Stimulated activated CD8-positive, alpha-beta memory T cell treated with anti-CD3 and anti-CD28 coated beads, Interleukin-4, amount 100 ng/mL, for 48 hours (primary cell): ENCODE measurements at places on chromosomes 13 and 19.

GRCh38 chr13:112194579-112194978 lies 127.6 kb downstream of the SOX1 start:
- DNase-seq: no peak

- no peak for DNase-seq
Observed at GRCh38 chr13:58729361-58729760, 1097.8 kb downstream of the PCDH17 start.

DNA sequence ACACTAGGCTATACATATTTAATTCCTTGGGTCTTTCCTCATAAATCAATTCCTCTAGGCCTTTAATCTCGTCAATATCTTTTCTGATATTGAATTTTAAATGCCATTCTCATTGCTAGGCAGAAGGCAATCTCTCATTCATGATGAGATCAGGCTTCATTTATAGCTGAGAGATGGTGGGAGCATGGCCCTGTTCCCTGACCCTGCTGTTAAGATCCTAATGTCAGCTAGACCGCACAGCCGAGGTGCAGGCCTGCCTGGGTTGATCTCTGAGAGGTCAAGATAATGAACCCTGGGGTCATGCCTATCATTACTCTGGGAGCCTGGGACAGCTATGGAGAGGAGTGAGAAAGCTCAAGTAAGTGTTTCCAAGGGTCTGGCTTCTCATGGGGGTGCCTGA lies 253.8 kb downstream of the DNAJC15 start:
- no peak for DNase-seq

- no peak for DNase-seq
Observed at GRCh38 chr13:60590800-60591747, 194.1 kb downstream of the TDRD3 start.

DNA sequence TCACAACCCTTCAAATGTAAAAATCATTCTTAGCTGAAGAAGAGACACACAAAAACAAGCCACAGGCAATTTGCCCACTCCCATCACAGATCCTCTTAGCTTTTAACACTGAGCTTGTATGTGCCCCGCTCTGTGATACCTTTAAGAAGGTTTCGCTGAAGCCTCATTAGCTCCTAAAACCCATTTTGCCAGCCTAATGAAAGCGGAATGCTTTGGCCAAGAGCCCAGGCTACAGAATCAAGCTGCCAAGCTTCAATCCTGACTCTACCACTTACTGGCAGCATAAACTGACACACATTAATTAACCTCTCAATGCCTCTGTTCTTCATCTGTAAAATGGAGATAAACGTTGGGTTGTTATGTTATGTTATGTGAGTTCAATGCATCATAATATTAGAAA lies 10.5 kb downstream of the ZNF112 start:
- DNase-seq: no peak

GRCh38 chr13:54597540-54598088 lies 1569.0 kb downstream of the OLFM4 start:
- DNase-seq: no peak

DNA sequence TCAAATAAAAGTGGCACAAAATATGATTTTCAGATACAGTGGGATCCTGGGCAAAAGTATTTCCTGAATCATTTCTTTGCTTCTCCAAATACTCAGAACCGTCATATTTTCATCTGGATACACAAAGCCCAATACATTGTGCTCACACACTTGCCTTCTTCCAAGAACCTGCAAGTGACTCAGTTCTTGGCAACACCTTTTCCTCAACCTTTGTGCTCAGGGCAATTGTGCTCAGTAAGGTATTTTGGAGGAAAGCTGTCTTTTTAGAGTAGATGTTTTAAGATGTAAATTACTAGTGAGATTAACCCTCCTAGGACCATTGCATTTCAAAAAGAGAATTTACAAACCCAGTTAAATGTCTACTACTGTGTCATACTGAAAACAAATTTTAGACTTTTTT lies 233.5 kb downstream of the EFNB2 start:
- no peak for DNase-seq

DNA sequence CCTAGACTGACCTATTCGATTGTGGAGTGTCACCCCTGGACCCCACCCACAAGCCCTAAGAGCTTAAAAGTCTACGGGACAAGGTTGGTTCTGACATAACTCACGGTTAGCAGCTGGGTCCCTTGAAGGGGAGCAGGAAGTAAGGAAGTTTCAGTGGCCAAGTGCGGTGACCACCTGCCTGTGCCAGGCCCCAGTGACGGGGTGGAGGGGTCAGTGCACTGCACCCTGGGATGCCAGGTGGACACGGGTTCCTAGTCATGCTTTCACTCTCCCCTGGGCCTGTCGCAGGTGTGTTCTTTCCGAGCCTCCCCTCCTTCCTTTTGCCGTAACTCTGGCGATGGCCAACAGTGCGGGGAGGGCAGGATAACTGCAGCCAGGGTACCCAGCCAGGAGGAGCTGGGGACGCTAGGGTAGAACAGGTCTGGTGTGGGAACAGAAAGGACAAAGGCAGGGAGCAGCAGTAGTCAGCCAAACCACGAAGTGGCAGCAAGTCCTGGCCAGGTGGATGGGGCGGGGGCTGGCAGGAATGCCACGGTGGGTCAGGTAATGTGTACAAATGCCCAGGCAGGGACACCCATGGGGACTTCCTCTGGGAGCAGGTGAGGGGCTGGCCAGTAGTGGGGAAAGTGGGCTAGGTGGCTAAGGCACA lies 58.3 kb downstream of the RGCC start:
- no peak for DNase-seq

- peak; percentile 77 for DNase-seq
Observed at GRCh38 chr13:42405665-42406390, 133.9 kb downstream of the AKAP11 start.

DNA sequence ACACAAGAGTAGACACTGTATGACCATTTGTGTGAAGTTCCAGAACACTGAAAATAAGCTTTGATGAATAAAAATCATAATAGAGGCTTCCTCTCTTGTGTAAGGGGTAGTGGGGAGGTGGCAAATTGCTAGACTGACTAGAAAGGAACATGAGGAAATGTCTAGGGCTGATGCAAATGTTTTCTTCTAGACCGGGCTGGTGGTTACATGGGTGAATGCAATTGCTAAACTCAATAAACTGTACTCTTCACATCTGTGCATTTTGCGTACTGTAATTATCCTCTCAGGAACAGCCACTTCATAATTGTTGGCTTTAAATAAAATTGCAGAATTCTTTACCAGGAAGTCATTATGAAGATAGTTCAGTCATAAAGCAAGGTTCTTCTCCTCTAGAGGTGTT lies 5.2 kb upstream of the KBTBD7 start:
- DNase-seq: no peak

DNA sequence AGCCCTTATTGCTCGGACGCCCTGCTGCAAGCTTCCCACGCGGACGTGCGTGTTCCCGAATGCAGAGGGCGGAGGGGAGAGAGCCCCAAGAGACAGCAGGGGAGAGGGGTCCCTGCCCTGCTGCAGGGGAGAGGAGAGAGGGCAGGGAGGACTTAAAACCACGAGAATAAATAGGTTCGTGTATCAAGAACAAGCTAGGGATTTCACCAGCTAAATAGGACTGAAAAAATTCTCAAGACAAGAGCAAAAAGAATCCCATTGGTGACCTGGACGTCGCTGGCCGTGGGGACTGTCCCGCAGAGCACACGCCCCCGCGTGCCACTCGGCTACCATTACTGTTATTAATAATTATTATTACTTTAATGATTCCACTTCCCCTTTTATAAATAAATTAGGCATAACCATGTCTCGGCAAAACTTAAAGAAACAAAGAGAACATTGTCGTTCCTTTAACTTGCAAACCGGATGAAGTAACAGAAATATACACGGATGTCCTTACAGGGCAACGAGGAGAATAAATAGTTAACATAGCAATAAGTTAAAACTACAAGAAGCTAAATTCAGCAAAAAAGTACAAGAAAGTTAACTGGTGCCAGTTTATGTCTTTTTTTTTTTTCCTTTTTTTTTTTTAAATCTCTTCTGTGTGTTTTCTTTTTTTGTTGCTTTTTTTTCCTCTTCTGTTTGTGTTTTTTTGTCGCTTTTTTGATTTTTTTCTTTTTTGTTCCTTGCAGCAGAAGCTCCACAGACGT lies 16.6 kb downstream of the PRKCSH start:
- no peak for DNase-seq

DNA sequence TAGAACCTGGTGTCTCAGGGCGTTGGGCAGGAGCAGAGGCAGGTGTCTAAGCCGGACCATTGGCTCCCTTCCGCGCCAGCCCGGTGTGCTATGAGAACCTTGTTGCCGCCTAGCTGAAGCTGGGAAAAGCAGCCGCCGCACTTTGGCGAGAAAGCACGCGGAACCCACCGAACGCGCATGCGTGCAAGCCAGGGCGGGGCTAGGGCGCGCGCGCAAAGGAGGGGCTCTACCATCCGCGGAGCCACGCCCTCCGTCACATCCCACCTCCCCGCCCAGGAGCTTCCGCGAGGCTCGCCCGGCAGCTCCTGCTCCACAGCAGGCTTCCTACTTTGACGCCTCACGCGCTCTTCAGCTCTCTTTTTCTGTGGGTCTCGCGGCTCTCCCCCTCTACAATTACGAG lies 51.3 kb downstream of the WDR87 start:
- peak; percentile 63 for DNase-seq

- DNase-seq: no peak
Observed at GRCh38 chr19:15640294-15640903, at the start of gene CYP4F3. CYP4F3 (plus strand) TSS chr19:15640897; CDS start chr19:15641416, 519 bp downstream.

DNA sequence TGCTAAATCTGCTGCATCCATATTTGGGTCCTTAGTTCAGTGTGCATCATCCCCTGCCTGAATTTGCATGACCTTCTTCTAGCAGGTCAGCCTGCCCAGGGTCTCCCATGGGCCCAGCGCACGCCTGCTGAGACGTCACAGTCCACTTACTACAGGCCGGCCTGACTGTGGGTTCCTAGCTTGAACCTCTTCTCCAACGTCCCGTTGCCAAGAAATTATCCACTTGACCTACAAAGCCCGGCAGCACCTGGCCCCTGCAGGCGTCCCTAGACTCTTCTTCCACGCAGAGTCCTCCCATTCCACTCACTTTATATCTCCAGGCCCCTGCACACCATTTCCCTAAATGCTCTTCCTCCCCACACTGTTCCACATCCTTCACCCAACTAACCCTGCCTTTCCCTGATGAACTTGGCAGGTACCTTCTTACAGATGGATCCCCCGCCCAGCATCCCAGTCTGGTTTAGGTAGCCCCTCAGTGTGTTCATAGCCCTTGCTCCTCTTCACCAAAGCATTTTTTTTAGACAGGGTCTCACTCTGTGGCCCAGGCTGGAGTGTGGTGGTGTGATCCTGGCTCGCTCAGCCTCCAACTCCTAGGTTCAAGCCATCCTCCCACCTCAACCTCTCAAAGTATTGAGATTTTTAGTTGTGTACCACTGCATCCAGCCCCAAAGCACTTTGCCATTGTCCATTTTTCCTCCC lies 155.0 kb upstream of the SOX1 start:
- no peak for DNase-seq

GRCh38 chr19:3817761-3818160 lies 31.6 kb upstream of the MATK start:
- DNase-seq: no peak

DNA sequence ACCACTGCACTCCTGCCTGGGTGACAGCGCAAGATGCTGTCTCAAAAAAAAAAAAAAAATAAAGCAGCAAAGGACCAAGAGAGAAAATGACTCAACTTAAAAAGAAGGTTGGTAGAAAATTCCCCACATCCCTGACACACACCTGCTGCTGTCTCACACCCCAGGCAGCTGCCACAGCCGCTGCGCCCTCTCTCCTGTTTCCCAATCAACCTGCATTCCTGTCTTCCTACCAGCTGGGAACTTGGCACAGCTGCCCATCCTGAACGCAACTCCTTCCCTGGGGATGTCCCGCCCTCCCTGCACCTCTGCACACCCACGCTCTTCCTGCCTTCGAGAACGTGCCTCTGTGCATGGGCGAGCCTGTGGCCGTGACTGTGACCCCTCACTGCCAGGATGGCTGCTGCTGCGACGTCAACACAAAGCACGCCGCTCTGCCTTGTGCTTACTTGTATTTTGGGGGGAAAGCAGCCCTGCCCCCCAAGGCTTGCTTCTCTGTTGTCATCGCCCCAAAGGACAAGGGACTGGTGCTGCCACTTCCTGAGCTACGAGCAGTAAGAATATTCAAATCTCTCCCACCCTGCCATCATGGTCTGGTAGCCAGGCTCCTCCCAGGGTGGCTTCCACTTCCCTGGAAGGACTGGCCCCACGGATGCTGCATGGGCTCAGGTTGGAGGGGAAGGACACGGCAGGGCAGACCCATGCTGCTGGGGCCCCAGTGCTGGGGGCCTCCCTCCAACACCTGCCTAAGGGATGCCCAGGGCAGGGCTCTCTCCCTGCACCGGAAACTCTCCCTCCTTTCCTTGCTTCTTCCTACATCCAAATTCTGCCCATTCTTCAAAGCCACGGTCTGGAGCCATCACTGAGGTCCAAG lies 20.7 kb downstream of the SH3GL1 start:
- DNase-seq: peak; percentile 65

DNA sequence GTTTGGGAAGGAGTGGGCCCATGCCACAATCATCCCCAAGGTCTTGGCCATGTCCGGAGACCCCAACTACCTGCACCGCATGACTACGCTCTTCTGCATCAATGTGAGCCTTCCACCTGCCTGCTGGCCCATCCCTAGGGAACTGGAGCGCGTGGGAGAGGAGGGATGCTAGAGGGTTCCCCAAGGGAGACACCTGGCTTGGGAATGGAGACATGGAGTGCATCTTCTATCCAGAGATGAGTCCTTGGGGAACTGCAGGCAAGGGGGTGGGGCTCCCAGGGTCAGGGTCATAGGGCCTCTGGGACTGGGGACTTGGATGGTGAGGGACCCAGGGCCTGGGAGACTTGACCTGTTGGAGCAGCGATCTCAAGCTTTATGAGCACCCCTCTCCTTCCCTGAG lies 31.2 kb downstream of the PPP2R1A start:
- DNase-seq: no peak

DNA sequence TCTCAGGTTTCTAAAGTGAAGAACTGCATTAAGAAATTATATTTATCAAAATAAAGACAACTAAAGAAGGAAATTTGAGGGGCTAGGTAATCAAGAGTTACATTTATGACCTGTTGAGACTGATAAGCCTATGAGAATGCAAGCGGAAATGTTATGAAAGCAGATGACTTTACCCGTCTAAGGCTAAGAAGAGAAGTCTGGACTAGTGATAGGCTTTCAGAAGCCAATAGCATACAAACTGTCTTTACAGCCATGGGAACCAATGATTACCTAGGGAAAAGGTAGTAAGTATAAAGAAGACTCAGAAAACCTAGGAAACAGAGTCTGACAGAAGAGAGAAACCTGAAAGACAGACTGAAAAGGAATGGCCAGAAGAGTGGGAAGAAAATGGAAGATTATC lies 11.2 kb downstream of the TSC22D1 start:
- DNase-seq: no peak

GRCh38 chr13:113148407-113148806 lies 10.0 kb upstream of the PROZ start:
- DNase-seq: no peak

- no peak for DNase-seq
Observed at GRCh38 chr19:39558624-39559117, 18.7 kb upstream of the EID2 start.
